ENCODE measurements at places on chromosomes 5 and 9. TPM values are rescaled to one million over a fixed set of nuclear protein-coding genes. Genes with fewer than 3 reads are reported as not detected.

- no peak for DNase-seq
Observed at GRCh38 chr5:104355350-104355749, 792.8 kb upstream of the NUDT12 start.

GRCh38 chr5:143968071-143968878, 156.3 kb downstream of the HMHB1 start:
- peak; percentile 64 for DNase-seq

Gene OR1Q1
- total RNA-seq, result not detected

DNA sequence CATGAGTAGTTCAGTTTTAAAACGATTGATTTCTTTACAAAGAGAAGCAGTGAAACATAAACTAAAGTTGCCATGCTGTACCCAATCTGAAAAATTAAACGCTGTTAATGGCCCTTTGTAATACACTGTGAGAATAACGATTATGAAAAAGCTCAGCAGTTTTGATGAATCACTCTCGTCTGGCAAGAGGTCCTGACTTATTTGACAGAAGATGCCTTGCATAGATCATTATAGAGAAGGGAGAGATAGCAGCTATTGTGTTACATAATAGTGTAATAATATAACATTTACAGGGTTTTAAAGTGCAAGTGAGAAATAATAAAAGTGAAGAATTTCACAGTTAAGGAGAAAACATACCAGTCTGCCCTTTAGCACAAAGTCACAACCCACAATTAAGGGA, 361.5 kb upstream of the CDH10 start:
- DNase-seq, result no peak

GRCh38 chr5:39282561-39282960, 63.2 kb upstream of the FYB1 start:
- DNase-seq, result no peak

DNA sequence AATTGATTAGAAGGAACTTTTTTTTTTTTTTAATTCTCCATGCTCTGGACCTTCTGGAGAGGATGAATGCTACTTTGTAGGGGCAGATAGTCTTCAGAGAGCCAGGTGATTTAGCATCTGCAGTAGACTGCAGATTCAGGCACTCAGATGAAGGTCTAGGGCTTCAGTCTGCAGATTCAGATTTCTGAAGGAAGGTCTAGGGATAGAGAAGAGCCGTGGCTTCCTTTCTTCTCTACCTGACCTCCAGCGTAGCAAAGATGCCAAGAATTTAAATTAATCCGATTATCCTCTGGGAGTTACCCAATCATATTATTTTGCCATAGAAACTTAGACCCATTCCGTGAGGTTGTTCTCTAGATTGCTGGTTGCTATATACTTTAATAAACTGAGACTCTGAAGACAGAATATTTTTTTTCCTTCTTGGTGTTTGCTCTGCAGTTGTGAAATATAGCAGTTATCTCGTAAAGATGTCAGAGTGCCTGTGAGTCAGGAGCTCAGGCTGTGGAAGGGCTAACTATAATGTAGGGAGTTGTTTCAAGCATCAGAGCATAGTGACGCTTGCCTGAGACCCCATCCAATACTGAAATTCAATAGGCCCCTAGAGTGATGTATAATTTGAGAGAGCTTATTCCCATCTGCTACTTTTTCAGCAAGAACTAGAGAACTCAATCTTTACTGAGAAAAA, 132.7 kb upstream of the SLC12A2 start:
- DNase-seq, result no peak

GRCh38 chr5:50439221-50439620, 1.9 kb downstream of the EMB start:
- no peak for DNase-seq

GRCh38 chr9:88462191-88462590, 72.8 kb upstream of the NXNL2 start:
- DNase-seq, result peak; percentile 5

- peak; percentile 96 for DNase-seq
Observed at GRCh38 chr9:125649315-125649714, 57.7 kb downstream of the MAPKAP1 start.

Gene NUTM2G
- not detected for total RNA-seq

- no peak for DNase-seq
Observed at GRCh38 chr9:124284237-124284831, 26.6 kb downstream of the NEK6 start.

DNA sequence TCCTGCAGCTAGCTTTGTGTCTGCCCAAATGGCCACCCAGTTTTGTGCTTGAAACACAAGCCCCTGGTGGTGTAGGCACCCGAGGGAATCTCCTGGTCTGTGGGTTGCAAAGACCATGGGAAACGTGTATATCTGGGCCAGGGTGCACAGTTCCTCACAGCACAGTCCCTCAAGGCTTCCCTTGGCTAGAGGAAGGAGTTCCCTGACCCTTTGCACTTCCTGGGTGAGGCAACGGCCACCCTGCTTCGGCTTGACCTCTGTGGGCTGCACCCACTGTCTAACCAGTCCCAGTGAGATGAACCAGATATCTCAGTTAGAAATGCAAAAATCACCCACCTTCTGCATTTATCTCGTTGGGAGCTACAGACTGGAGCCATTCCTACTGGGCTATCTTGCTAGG, 865.0 kb upstream of the ACO1 start:
- DNase-seq, result no peak

Gene SH3PXD2B
- total RNA-seq, result 6.4 TPM

DNA sequence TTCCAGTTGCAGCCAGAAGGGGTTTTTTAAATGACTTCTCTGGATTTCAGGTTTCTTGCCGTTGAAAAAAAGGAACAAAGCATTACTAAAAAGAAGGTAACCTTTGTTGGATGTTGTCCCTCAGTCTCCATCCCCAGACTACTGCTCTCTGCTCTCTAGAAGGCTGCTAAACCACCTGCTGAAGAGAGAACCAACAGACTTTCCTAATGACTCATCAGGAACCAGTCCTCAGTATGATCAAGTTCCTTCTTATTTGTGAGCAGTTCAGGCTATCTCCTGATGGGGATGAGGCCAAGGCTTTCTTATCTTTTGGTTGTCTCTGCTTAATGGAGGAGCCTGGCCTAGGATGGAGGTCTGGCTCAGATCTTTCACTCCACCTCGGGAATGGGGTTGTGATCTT, 4.1 kb downstream of the KIF4B start:
- peak; percentile 28 for DNase-seq

DNA sequence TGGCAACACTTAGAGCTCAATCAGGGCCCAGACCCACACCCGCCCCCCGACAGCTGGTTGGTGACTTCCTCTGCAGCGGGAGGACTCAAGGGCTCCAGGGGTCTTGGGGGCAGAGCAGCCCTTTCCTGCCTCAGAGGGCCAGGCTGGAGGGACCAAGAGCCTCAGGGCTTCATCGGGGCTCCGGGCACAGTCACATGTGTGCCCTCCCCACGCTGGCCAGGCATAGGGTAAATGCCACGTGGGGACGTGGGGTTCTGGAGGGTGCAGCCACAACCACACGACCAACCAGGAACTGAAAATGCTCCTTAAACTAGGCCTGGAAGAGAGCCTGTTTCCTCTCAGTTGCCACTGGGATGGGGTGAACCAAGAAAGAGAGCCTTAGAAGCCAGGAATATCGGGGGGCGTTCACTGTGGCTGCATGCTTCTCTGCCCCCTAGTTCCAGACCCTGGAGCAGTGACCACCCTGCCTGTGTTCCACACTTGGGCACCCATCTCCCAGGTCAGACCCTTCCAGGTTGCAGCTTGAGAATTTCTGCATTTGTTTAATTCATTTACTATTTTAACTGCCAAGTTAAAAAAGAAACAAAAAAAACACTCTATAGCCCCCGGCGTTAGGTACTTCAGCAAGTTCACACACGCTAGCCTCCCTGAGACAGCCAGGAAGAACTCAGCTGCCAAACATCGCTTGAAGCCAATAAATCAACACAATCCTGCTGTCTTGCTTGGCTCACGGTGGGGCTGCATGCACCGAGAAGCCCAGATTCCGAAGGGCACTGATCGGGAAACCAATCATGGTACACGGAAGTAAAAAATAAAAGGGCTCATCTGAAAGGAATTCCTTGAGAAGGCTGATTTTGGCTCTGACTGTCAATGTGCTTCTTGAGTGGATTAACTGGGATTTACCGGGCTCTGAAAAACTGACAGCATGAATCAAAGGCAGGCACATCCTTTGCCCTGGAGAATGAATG, 56.1 kb upstream of the PHYKPL start:
- DNase-seq, result no peak

DNA sequence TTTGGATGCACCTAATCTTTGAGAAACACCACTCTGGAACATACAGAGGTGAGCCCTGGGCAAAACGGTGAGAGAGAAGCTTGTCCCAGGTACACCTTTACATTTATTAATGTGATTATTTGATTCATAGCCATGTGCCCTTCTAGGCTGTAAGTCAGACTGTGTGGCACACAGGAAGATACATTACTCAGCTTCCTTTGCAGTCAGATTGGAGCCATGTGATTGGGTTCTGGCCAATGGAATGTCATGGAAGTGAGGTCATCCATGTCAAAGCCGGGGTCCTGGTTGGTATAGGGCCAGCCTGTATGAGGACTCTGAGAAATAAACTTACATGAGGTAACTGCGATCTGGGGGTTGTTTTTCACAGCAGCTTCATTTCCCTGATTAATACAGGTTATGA, 106.8 kb upstream of the CD180 start:
- peak; percentile 86 for DNase-seq

GRCh38 chr9:801399-802071, 40.0 kb upstream of the DMRT1 start:
- peak; percentile 61 for DNase-seq

Gene SPATA31A3
- total RNA-seq, result not detected

Gene PCDHB3
- total RNA-seq, result not detected

Gene SUSD3
- not detected for total RNA-seq

GRCh38 chr5:171495122-171495700, 75.8 kb downstream of the FGF18 start:
- DNase-seq, result no peak

- no peak for DNase-seq
Observed at GRCh38 chr5:147084702-147085101, 150.1 kb upstream of the STK32A start.

GRCh38 chr5:124746916-124747790, 714 bp upstream of the ZNF608 start:
- peak; percentile 69 for DNase-seq

GRCh38 chr9:134057751-134058701, 9.8 kb downstream of the BRD3 start:
- DNase-seq, result no peak

- no peak for DNase-seq
Observed at GRCh38 chr5:119750887-119751733, 121.8 kb downstream of the FAM170A start.

Gene HAVCR1
- total RNA-seq, result not detected

DNA sequence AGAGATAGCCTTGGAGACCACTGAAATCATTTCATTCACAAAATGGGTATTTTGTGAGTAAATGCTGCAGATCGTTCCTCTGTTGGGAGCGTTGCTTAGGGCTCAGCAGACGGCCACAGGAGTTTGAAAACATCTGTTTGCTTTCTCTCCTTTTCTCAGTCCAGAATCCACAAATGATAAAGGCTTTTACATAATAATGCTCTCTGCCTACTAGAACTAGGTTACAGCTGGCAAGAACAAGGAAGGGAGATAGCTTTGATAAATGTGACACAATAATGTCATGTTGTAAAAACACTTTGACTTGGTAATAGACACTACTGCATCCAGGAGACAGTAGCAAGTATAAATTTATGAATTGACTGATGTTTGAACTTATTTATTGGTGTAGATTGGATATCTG, 1072.4 kb upstream of the CDH6 start:
- DNase-seq, result no peak

GRCh38 chr5:90550963-90551362, 7.6 kb upstream of the ADGRV1 start:
- DNase-seq, result no peak

DNA sequence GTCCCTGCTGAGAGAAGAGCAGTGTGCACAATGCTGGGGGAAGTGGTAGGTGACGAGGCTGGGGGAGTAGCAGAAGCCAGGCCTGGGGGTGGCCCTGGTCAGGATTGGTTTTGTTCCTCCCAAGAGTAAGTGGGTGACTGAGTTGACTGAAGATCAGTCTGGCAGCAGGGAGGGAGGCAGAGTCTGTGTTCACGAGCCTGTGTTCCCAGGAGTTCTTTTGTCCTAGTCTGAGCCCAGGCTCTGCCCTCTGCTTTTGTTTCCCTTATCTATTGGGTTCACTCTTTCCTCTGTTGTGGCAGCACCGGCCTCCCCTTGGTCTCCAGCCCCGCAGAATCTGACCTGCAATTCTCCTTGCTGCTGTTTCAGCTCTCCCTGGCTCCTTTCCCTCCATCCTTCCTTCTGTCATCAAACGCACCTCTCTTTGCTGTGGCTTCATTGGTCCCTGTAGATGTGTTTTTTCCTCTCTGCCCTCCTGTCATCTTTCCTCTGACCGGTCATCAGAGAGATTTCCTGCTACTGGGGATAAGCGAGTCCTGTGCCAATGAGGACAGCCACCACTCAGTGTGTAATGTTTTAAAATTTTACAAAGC, 607.4 kb downstream of the KIF4B start:
- DNase-seq, result no peak

Gene GLRA1
- not detected for total RNA-seq

- no peak for DNase-seq
Observed at GRCh38 chr5:79959407-79959806, 31.7 kb downstream of the MTX3 start.

Gene ALDH1B1
- 27.5 TPM for total RNA-seq

Gene GGTA1
- total RNA-seq, result not detected

Gene MEGF10
- 1.1 TPM for total RNA-seq

DNA sequence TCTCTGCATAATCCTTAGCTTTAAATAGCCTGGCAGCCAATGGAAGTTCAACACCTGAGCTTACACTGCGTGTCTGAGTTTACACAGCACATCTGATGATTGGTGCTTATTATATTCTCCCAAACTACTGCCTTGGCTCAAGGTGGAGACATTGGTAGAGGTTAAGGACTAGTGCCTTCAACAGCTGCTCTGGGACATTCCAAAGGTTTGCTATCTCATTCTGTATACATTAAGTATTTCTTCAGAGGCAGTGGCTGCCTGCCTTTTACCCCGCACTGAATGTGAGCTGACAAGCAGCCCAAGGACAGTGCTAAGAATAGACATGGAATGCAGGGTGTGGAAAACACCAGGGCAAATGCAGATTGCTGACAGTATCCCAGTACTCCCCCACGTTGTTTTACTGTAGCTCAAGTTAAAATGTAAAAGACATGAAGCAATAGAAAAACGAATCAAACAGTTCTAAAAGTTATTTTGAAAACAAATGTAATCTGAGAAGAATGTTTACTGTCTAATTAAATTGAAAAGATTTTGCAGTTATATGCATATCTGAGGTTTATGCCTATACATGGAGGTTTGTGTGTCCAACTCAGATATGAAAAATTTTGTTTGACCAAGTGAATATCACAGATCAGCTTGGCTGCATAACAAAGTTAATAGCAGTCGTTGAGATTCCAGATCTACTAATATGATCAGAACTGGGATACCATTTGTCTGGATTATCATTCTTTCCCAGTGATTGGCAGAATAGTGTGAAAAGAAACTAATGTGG, 1.8 kb downstream of the HSPB3 start:
- peak; percentile 10 for DNase-seq

Measured in HT1080 (cell line).